Activated T-cell treated with anti-CD3 and anti-CD28 coated beads for 48 hours (primary cell): ENCODE measurements at places on chromosomes 13 and 19.
A peak's percentile ranks its signal among the peaks of the same experiment; 100 is the strongest.

- DNase-seq, result no peak
Observed at GRCh38 chr13:73618275-73618865, 515.8 kb downstream of the KLF12 start.

DNA sequence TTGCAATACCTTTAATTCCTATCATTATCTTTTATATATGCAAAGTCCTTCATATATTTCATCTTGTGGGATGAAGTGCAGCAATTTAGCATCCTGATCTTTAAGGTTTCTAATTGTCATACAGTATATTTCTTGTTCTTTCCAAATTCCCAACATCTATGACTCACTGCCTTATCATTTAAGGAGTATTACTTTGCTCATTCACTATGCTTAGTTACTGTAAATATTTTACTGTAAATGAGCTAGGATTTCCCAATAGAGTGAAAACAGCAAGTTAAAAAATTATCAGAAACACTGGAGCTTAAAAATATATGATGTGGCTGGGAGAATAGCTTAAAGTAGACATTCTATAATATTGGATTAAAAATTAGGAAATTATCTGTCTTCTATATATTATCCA lies 69.9 kb downstream of the SLITRK6 start:
- no peak for DNase-seq

DNA sequence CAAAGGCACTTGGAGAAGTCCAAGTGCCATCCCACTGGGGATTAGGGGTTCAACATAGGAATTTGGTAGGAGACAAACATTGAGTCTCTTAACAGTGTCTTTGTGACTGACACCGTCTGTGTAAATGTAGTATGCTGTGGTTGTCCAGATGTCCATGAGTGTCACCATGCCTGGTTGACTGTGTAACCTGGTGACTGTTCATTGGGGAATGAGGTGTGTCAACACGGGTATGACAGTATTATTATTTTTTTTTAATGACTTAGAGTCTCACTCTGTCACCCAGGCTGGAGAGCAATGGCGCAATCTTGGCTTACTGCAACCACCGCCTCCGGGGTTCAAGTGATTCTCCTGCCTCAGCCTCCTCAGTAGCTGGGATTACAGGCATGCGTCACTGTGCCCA lies 16.2 kb downstream of the PKN1 start:
- DNase-seq, result no peak

DNA sequence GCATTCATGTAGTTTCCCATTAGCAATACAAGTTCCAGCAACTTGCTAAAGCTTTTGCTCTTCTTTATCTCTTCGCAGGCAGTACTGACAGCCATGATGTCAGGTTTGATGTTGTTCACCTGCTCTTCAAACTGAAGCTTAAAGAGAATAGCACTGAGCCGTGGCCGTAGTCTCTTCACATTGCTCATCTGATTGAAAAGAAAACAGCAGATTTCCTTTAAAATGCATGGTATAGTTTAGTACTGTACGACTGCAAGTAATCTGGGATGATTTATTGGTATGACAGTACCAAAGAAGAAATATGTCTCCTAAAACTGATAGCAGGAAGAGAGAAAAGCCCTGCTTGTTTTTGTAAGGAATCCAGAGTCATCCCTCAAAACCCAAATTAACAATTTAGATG lies 284.4 kb downstream of the DIAPH3 start:
- DNase-seq, result no peak

GRCh38 chr19:5494773-5495172 lies 39.6 kb downstream of the ZNRF4 start:
- no peak for DNase-seq

DNA sequence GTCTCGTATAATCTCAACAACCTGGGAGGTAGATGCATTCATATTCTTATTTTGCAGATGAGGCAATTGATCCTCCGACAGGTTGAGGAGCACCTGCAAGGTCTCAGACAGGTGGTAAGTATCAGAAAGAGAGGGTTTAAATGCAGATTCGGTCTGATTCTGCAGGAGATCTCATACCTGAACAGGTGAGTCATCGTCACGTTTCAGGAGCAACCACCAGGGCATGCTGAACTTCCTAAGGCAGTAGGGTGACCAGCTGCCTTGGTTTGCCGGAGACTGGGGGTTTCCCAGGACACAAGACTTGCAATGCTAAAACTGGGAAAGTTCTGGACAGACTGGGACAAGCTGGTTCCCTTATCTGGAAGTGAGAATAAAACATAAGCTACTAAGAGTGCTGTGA lies 68.8 kb upstream of the TSHZ3 start:
- no peak for DNase-seq

GRCh38 chr13:43564952-43565351 lies 221.8 kb downstream of the ENOX1 start:
- no peak for DNase-seq

DNA sequence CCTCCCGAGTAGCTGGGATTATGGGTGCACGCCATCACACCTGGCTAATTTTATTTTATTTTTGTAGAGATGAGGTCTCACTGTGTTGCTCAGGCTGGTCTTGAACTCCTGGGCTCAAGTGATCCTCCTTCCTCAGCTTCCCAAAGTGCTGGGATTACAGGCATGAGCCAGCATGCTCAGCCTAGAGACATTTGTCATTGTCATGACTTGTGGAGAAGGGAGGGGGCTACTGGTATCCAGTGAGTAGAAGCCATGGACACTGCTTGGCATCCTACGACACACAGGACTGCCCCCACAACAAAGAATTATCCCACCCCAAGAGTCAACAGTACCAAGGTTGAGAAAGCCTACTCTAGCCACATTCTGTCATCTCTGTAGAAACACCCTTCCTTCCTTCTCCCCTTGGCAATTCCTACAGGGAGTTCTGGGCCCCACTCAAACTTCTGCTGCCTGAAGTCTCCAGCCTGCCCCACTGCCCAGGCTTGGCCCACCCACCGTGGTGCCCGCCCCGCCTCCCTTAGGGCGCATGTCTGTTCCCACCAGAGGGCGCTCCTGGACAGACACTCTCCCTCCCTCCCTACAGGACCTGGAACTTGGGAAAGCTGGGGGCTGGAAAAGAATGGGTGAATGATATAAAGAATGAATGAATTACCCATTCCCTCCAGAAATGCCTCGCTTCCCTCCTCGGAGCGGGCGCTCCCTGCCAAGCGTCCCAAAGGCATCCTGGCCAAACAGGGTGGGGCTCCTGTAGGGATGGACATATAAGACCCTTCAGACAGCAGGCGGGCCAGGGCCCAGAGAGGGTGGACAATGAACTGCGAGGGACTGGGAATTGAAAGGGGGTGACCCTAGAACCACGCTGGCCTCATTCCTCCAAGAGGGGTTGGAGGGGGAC lies 5.5 kb upstream of the EMP3 start:
- DNase-seq, result peak; percentile 66

DNA sequence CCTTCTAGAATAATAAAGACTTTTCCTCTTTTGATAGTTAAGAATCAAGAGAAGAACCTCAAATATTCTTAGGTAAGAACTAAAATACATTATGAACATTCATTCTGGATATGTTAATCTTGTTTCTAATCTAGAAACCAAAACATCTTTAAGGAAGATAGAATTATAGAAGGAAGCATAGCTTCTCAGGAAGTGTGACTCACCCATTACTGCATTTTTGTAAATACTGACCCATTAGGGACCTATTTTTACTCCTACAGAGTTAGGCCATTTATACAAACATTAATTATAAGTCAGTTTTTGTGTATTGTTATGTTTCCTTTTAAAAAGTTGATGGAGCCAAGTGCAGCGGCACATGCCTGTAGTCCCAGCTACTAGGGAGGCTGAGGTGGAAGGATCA lies 147.1 kb downstream of the NUFIP1 start:
- DNase-seq, result no peak

- peak; percentile 13 for DNase-seq
Observed at GRCh38 chr13:52010890-52011631, at the start of gene ATP7B. TSS of gene ATP7B (minus strand) at chr13:52011450. CDS start at chr13:52011337, 113 bp downstream.

DNA sequence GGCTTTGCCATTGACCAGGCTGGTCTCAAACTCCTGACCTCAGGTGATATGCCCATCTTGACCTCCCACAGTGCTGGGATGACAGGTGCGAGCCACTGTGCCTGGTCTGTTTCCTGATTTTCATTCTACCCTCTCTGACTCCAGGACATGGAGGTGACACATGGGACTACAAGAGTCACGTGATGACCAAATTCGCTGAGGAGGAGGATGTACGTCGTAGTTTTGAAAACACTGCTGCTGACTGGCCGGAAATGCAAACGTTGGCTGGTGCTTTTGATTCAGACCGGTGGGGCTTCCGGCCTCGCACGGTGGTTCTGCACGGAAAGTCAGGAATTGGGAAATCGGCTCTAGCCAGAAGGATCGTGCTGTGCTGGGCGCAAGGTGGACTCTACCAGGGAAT lies 40.2 kb downstream of the NLRP5 start:
- DNase-seq, result no peak

DNA sequence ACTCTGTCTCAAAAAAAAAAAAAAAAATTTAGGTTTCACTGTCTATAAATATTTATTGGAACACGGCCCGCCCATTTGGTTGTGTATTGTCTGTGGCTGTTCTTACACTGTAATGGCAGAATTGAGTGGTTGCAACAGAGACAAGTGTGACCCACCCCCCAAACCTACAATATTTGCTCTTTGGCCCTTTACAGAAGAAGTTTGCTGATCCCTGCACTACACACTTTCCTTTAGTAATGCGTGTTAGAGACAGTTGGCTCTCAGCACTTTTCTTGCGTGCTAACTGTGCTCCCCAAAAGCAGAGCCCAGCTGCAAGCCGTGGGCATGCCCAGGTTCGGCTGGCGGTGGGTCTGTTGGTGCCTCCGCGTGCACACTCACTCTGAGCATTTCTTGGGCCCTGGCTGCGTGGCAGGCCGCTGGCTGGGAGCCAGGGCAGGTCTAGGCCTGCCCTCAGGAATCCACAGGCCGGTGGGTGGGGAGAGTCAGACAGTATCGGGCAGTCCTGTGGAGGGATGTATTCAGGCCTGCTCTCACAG lies 72.6 kb downstream of the SIPA1L3 start:
- no peak for DNase-seq

GRCh38 chr19:11577451-11578257 lies at the start of gene ACP5:
TSS of gene ACP5 (minus strand) at chr19:11577645. CDS start at chr19:11577317, 328 bp downstream.
- DNase-seq, result no peak

DNA sequence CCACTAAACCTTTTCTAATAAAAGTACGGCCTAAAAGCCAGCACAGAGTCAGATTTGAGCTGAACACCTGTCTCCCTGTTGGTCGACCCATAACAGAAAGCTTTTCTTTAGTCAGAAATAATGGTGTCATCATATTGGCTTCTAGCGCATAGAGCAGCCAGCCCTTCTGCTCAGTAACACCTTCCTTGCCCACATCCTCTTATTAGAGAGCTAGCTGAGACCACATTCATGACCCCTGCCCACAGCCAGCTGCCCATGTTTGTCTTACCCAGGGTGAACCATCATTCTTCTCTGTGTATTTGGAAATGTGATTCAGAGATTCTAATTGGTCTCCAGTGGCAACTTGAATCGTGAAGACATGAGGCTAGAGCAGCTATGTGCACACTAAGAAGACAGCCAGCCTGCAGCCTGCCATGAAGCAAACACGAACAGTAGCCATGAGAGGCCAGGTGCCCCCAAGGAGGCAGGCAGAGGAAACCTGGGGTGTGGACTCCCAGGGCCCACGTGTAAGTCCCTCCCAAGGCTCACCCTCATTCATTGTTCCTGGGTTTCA lies 82.3 kb upstream of the PDCD5 start:
- DNase-seq, result no peak

GRCh38 chr13:46134961-46135522 lies 30.2 kb upstream of the CPB2 start:
- no peak for DNase-seq

DNA sequence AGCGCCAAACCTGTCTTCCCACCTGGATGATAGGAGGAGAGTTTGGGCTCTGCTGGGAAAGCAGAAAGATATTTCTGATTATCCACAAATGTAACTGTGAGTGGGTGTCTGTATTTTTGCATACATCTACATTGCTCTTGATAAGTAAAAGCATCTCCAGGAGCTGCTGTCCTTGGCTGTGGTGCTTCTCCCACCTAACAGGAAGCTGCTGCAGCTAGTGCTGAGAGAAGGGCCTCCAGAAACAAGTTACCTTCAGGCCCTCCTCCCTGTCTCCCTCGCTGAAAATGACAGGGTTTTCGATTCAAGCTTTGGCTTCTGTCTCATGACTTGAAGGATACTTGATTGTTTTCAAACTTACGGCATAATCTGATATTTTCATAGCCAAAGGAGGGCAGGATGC lies 90.1 kb downstream of the FOXO1 start:
- DNase-seq, result no peak

- no peak for DNase-seq
Observed at GRCh38 chr19:54160182-54160811, 776 bp upstream of the LENG1 start.

GRCh38 chr13:19781526-19781925 lies 1.2 kb downstream of the PSPC1 start:
- DNase-seq, result no peak

GRCh38 chr13:60066226-60066625 lies 97.5 kb downstream of the DIAPH3 start:
- DNase-seq, result no peak

DNA sequence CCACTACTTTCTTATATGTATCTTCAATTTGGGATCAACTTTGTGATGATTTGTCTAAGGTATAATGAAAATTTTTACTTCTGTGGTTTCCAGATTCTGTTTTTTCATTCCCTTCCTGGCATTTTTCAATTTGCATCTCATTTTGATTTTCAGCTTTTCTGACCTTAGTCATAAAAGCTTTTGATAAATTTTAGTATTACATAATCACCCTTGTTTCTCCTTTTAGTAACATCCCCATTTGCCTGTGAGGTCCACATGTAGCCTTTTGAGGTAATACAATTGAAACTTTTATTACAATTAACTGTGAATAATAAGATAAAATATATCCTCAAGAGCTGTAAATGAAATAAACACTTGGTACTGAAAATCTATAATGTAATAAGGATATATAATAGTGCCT lies 31.2 kb downstream of the LACC1 start:
- DNase-seq, result no peak

- DNase-seq, result no peak
Observed at GRCh38 chr13:95676105-95676761, 706 bp upstream of the DNAJC3 start.

GRCh38 chr13:51776179-51776578 lies 27.8 kb downstream of the DHRS12 start:
- DNase-seq, result no peak

DNA sequence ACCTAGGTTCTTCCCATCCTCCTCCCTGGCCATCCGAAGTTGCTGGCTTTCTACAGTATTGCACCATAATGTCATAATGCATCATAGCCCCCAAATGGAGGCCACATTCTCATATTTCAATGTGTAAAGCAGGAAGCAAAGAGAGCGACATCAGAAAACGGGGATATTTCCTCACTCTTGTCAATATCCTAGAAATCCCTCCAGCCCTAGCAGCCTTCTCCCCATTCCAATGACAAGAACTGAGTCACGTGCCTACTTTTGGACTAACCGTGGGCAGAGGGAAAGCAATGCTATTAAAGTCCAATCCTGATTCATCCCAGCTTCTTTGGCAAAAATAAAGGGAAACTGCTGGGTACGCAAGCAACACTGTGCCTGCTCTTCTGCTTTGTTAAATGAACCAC lies 4.3 kb upstream of the RAP2A start:
- no peak for DNase-seq

- no peak for DNase-seq
Observed at GRCh38 chr13:30510811-30511371, 45.2 kb upstream of the HMGB1 start.
